ENCODE measurements at places on chromosomes 12 and 14.

GRCh38 chr14:50059763-50060616 is 56.4 kb downstream of the VCPKMT start:
- no peak for DNase-seq

GRCh38 chr14:52951681-52952554 is 1.1 kb upstream of the FERMT2 start:
- DNase-seq: peak; percentile 39

DNA sequence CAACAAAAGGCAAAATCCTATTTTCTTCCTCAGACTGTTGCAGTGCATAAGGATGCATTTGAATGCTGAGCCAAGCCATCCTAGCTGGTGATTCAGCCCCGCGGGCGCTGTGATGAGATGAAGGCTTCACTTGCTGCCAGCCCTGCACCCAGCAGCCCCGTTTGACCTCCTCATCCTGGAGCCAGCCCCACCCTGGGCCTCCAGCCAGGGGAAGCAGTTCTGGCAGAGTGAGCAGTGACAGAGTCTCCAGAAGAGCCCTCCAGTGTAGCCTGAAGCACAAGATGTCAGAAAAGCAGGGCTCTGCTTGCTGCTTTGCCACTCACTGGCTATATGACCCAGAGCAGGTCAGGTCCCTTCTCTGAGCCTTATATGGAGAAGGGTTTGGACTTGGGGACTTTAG is 96.2 kb upstream of the HSPB8 start:
- DNase-seq: no peak

- no peak for DNase-seq
Observed at GRCh38 chr14:24279301-24280186, 8.1 kb upstream of the RABGGTA start.

GRCh38 chr14:27090716-27091115 is 492.9 kb upstream of the NOVA1 start:
- DNase-seq: no peak

DNA sequence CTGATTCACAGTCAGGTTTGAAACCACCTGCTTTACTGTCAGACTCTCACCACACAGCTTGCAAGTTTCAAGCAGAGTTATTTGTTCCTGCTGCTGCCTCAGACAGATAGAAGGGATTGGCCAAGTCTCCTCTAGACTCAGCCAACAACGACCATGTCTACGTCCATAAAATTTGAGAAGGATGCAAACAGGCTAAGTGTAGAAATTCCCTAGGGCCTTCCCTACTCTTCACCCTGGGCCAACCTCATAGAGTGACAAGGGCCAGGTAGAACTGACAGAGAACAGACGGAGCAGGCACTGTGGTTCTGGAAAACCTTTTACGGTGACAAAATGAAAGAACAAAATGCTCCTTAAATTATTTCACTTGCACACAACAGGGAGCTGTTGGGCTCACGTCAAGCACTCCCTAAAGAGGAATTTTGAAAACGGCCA is 39.5 kb downstream of the CLIP1 start:
- no peak for DNase-seq

- DNase-seq: no peak
Observed at GRCh38 chr14:73283608-73284379, 46.5 kb downstream of the PAPLN start.

DNA sequence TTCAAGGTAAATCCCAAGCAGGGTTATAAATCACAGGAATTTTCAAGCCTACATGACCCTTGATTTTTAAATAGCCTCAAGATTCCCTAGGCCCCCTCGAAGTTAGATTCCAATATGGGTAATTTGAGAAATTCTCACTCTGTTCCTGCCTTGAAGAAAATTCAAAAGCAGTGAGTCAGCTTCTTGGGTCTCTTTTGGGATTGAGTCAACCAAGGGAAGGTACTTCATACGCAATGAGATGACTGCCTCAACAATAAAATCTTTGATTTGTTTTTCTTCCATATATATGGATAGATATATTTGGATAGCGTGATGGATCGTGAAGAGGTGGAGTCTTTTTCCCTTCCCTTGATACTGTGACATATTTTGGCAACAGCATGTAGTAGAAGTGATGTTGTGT is 180.4 kb upstream of the ATP2B1 start:
- DNase-seq: no peak

DNA sequence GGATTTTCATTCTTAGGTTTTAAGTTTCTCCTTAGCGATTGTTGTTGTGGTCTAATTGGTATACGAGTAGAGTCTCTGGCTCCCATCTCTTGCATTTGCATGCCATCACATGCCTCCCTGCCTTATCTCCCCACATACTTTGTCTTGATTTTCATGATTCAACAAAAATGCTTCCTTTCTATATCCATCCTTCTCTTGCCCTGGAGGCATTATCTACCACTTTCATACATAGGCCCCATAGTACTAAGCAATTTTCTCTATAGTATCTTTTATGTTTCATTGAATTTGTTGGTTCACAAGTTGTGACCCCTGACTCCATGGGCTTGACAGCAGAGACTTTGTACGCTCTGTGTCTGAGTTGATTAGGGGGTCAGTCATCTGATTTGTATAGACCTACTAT is 226.1 kb downstream of the ACSS3 start:
- DNase-seq: no peak

DNA sequence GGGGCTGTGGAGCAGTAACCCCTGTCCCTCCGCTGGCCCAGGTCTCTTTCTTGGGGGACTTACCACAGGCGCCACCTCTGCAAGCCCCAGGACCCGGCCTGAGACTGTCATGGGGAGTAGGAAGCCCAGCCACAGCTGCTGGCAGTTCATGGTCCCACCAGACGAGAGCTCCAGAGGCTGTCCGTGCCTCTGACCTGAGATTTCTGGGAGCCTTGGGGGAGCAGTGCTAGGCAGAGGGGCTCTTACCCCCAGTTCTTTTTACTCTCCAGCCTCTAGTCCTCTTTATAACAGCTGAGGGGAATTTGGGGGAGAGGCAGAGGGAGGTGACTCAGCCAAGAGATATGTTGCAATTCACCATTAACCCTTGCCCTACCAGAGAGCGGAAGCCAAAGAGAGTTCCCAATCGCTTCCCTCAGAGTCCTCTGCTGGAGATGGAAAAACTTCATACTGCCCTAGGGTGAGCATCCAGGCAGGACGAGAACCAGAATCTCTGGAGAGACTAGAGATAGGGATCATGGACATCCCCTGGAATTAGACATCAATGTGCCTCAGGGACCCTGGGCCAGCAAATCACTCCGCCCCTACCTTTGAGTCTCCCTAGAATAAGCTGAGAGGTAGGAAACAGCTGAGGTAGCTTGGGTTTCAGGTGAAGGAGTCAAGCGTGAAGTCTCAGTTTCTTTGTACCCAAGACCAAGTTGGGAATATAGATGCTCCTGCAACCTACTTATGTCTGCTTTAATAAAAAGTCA is at the start of gene MMP19:
Gene MMP19 (minus strand): TSS at position 256 of the 749 bp plus-strand sequence. CDS start 106 bp downstream, at position 150.
- no peak for DNase-seq

DNA sequence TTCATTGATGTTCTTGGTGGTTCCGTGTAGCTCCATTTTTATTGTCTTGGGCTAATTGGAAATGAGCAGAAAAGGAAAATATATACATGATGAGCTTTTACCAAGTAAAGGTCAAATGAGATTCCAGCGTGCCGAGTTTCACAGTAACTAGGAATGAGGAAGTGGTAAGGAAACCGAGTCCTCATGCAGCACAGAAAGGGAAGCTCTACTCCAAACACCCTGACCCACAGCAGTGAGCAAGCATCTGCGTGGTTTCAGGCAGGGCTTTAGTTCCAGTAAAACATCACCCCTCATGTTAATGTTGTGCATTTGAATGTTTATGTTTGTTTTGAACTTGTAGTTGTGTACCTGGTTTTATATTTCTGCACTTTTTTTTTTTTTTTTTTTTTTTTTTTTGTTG is 208.0 kb downstream of the SLC41A2 start:
- DNase-seq: no peak

GRCh38 chr14:89417465-89418225 is 612 bp upstream of the FOXN3 start:
- DNase-seq: peak; percentile 58

GRCh38 chr12:97994746-97995484 is 520.5 kb upstream of the TMPO start:
- DNase-seq: no peak

- DNase-seq: no peak
Observed at GRCh38 chr12:66190519-66191370, 1.7 kb downstream of the IRAK3 start.

DNA sequence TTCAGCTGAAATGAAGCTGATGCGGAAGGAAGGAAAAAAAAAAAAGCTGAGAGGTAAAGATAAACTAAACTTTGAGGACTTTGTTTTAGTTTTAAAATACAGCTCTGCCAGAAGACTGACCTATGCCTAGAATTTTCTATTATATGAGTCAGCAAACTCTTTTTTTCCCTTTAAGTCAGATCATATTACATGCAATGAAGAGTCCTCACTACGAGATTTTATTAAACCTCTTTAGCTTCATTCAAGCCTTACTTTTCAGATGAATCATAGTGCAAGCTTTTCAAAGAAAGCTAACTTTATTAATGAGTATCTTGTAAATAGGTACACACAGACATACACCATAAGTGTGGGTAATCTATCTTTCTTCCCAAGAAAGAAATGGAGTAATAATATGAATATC is 57.8 kb upstream of the FSCB start:
- DNase-seq: no peak

- DNase-seq: no peak
Observed at GRCh38 chr14:29462772-29463171, 464.9 kb downstream of the PRKD1 start.

GRCh38 chr12:130816097-130816496 is 23.0 kb downstream of the STX2 start:
- DNase-seq: peak; percentile 47

GRCh38 chr14:20866963-20867362 is 24.2 kb upstream of the RNASE3 start:
- DNase-seq: peak; percentile 37

GRCh38 chr14:58196198-58196597 is 3.8 kb upstream of the ACTR10 start:
- DNase-seq: no peak

DNA sequence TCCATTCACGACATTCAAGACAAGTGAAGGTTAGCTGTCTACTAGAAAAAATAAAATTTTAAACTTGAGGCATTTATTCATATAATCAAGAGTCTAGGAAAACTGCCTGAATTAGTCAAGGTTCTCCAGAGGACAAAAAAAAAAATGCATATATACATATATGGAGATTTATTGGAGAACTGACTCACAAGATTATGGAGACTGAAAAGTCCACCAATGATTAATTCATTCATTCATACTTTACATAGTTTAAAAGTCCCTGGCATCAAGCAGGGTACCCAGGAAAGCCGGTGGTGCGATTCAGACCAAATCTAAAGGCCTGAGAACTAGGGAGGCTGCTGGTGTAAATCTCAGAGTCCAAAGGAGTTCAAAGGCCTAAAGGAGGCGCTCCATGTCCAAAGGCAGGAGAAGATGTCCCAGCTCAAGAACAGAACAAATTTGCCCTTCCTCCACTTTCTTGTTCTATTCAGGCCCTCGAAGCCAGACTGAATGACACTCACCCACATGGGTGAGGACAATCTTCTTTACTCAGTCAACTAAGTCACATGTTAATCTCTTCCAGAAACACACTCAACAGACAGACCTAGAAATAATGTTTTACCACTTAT is 64.3 kb downstream of the ANKS1B start:
- no peak for DNase-seq

- DNase-seq: no peak
Observed at GRCh38 chr12:24232531-24232930, 283.1 kb upstream of the SOX5 start.

- DNase-seq: no peak
Observed at GRCh38 chr12:123748661-123749060, 13.4 kb upstream of the DNAH10 start.

DNA sequence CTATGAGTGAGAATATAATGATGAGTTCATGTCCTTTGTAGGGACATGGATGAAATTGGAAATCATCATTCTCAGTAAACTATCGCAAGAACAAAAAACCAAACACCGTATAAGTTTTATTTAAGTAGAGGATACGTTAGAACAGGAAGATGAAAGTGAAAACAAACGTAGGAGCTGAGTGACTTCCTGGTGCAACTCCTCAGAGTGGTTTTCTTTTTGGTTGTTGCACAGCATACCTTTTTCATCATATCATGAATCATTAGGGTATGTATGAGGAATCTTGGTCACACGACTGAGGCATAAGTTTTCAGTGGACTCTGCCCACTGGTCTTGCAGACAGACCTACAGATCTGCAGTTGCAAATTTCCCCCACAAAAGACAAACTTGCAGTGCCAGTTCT is 199.0 kb downstream of the LRFN5 start:
- DNase-seq: no peak

GRCh38 chr14:82192387-82192786 is 658.7 kb upstream of the SEL1L start:
- DNase-seq: no peak

GRCh38 chr12:6200256-6201212 is at the start of gene CD9:
Gene CD9 (plus strand): TSS chr12:6200400. CDS start chr12:6200500, 100 bp downstream.
- DNase-seq: no peak

DNA sequence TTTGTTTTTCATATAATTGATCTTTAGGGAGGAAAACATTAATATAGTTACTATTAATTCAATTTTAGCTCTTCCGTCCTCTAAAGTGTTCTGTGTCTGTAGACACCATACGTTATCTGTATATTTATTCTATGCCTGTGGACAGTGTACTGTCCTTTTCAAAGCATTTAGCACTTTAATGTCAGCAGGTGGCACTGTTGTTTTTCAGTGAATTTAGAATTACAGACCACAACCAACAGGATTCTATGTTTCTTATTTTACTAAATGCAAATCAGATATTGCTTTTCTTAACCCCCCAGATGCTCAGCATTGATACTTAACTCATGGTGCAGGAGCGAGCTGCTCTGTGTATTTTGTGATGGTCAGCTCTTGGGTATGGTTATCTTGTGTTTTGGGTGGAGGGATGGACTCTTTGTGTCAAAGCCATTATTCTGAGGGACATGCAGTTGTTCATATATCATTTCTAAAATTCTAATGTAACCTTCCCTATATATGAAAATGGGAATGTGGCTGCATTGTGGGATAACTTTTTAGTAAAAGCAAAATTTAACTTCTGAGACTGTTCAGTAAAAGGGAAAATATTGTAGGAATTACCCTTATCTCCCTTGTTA is 65.2 kb downstream of the PAPOLA start:
- DNase-seq: no peak

GRCh38 chr12:43094886-43095575 is 457.0 kb downstream of the ADAMTS20 start:
- no peak for DNase-seq

- DNase-seq: no peak
Observed at GRCh38 chr12:62900686-62901272, 34.2 kb downstream of the PPM1H start.

GRCh38 chr12:78392918-78393317 is 471.7 kb upstream of the SYT1 start:
- no peak for DNase-seq
